ENCODE measurements at places on chromosomes 4 and X. TPM values are rescaled to one million over a fixed set of nuclear protein-coding genes. Genes with fewer than 3 reads are reported as not detected.

The NPNT gene
- total RNA-seq: 25.2 TPM

The USP17L10 gene
- total RNA-seq: not detected

The GRPEL1 gene
- 25.6 TPM for total RNA-seq

The MGARP gene
- total RNA-seq: 0.73 TPM

The MAOB gene
- total RNA-seq: 33.5 TPM

The TMEM164 gene
- 45.5 TPM for total RNA-seq

The GAGE12J gene
- total RNA-seq: not detected

- no peak for DNase-seq
Observed at GRCh38 chr4:152881974-152882373, 54.1 kb upstream of the FHDC1 start.

DNA sequence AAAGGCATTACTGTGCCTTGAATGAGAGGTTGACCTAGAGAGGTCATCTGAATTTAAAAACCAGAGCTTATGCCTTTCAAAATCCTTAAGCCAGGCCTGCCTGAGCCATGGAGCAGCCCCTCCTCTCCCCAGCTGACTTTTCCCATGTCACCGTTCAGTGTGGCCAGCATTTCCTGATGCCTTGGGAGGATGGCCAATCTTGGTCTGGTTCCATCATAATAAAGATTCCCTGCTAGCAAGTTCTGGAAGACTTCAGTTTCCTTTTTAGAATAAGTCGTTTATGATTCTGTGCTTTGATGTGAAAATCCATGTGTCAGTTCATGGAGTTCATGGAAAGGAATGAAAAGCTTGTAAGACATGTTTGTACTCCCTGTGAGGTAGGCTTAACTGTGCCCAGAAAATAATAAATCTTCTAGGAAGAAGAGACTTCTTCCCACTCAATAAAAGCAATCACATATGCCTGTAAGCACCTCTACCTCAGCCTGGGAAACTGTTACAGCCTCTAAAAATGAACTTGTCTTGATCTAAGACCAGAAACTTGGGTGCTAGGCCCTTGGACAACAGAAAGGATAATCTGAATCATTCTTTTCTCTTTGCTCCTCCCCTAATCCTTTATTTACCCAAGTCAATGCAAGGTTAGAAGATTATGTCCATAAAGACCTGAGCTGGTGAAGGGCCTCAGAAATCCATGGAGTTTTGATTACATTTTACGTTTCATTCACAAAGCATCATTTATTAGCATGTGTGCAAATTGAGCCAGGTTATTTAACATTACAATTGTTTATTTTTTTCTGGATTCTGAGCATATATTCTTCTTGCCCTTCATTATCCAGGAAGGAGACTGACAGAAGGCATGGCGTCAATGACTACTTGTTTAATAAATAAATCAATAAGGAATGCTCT is 84.0 kb upstream of the TBC1D9 start:
- DNase-seq: peak; percentile 27

GRCh38 chr4:26033389-26033788 is 119.4 kb downstream of the SMIM20 start:
- DNase-seq: no peak

DNA sequence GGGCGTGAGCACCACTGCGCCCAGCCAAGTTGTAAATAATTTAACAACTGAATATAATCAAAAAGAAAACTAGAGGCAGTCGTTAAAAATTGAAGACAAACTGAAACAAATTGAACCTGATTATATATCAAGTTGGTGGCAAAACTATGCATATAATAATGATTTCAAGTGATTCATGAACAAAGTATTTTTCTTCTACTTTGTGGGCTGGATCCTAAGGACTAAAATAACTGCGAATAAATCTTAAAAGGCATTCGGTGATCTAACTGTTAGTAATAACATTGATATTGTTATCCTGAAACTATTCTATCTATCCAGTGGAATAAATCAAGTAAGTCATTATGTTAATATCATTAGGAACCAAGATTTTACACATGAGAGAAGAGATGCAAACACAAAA is 21.2 kb upstream of the USP9X start:
- DNase-seq: no peak

DNA sequence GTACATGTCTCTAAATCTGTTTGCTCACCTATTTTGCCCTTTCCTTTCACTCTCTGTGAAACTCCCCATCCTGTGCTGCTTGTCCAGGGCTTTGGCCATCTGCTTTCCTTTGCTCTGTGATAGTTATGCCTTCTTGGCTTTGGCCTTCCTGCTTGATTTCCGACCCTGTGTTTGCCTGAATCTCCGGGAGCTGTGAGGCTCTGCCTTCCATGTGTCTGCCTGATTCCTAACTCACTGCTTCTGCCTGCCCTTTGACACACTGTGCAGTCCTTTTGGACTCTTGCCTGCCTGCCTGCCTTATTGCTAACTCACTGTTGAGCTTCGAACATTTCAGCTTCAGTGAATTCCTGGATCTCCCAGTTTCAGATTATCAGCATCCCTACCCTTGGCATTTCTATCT is 143.1 kb downstream of the C4orf33 start:
- DNase-seq: no peak

GRCh38 chr4:125762537-125762936 is 447.8 kb downstream of the FAT4 start:
- DNase-seq: no peak

- no peak for DNase-seq
Observed at GRCh38 chr4:1198098-1198844, 25.9 kb upstream of the SPON2 start.

GRCh38 chr4:116010923-116011322 is 897.5 kb upstream of the NDST4 start:
- DNase-seq: no peak

GRCh38 chr4:2218436-2218835 is 23.5 kb downstream of the HAUS3 start:
- no peak for DNase-seq

DNA sequence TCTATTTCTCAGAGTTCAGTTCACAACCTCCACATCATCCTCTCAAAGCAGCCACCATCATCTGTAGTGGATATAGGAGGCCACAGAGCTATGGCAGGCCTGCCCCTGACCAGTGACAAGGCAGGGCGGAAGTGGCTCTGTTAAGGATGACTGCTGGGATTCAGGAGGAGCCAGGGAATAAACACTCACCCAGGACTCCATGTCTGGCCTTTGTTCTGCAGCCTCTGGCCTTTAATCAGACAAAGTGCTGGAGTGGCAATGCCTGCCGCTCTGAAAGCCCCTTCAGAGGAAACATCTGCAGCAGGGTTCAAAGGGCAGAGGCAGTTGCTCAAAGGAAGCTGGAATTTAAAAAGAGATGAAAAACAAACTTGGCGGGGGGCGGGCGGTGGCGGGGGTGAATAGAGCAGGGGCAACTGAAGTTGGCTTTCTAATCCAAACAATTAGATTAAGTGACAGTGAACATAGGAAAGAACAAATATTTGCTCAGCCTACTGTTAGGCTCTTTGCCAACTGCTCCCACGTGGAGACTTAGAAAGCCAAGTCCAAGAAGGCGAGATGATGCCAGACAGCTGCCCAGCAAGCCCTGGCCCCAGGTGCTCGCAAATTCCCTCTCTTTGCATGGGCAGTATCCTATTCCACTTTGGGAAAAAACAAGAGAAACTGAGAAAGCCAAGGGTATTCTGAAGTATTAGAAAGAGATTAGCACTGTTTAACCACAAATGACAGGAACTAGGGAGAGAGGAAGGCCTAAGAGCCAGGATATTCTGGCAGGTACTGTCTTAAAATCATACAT is 5.5 kb downstream of the MPP1 start:
- peak; percentile 37 for DNase-seq

GRCh38 chr4:924107-925096 is 7.7 kb downstream of the GAK start:
- no peak for DNase-seq

GRCh38 chr4:86223472-86223871 is 136.4 kb downstream of the MAPK10 start:
- DNase-seq: no peak

DNA sequence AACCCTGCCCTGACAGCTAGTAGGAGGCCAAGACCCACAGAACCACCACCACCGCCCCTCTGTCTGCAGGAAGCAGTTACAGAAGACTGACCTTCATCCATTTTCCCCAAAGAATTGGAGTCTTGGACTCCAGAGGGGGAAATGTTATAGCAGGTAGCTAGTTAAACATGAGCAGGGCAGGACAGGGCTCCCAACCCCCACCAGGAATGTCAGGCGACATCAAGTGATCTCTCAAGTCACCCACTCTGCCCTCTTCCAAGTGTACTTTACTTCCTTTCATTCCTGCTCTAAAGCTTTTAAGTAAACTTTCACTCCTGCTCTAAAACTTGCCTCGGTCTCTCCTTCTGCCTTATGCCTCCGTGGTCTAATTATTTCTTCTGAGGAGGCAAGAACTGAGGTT is 17.1 kb upstream of the AADAT start:
- DNase-seq: no peak

- DNase-seq: no peak
Observed at GRCh38 chrX:118272242-118272641, 73.7 kb upstream of the WDR44 start.

DNA sequence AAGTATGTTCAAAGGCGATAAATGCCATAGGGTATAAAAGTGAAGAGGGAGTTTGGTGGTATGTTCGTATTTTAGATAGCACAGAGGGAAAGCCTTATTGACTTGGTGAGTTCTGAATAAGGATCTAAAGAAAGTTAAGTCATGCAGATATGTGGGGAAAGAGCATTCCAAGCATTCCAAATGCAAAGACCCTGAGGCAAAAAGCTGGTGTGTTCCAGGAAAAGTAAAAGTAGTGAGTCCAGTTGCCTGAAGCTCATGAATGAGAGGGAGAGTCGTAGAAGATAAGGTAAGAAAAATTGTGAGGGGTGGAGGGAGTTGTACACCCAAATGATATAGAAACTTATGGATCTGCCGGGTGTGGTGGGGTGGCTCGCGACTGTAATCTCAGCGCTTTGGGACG is 426.7 kb downstream of the RPA4 start:
- DNase-seq: no peak

- no peak for DNase-seq
Observed at GRCh38 chr4:37735578-37735977, 49.4 kb upstream of the RELL1 start.

DNA sequence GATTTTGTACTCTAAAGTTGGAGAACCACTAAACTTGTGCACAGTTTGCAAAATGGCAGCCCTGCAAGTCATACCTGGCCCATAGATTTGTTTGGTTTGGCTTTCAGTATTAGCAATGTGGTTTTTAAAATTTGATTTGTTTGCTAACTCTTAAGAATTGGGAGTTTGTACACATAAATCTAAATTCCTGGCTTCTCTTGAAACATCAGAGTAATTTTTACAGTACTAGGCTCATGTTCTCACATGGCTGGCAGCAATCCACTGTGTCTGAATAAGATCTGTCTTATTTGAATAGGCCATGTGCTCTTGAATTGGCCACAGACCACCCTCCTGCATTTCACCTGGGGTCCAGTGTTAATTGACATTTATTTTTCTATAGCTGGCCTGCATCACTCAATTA is 21.3 kb downstream of the DIAPH2 start:
- DNase-seq: peak; percentile 3

DNA sequence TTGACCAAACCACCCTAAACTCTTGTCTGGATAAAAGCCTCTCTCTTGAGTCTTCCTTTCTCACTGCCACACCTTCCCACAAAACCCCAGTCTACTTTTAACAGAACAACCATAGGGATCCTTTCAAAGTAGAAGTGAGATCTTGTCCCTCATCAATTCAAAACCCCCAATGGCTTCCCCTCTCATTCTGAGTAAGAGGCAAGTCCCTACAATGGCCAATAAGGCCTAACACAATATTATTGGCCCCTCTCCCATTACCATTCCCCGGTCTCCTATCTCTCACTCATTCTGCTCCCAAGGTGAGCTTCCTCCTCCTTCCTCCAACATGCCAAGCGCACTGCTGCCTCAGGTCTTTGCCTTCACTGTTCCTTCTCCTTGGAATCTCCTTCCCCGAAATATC is 57.1 kb downstream of the REELD1 start:
- no peak for DNase-seq

DNA sequence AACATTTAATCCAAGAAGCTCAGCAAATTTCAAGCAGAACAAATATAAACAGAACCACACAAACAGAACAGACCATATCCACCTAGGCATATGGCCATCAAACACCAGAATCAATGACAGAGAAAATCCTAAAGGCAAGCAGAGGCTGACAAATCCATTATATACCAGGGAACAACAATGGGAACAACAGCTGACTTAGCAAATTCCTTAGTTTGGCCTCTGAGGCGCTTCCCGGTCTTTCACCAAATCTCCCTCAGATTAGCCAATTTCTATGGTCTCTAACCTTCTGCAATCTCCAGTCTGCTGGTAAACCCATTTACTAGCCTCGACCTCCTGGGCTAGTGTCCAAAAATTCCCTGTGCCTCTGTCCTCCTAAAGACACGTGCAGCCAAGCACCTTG is 59.2 kb downstream of the GPR143 start:
- no peak for DNase-seq

GRCh38 chrX:49166914-49167739 is 4.6 kb downstream of the MAGIX start:
- peak; percentile 70 for DNase-seq

DNA sequence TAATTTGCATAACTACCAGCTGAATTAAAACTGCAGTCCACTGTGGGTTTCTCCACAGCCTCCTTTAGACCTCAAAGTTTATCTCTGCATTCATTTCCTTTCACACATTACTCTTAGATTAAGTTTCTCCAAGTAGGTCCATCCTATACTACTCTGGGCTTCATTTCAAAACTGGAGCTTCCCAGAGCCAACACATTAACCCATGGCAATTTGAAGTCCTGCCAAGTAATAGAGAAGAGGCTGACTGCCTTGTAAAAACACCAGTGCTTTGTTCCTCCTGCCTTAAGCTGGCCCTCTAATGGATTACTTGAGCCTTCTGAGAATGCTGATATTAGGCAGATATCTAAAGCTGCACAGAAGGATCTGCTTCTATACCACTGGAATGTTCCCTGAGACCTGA is 997.2 kb upstream of the SLIT2 start:
- no peak for DNase-seq

- DNase-seq: no peak
Observed at GRCh38 chr4:32032136-32032672, 1312.0 kb downstream of the PCDH7 start.
